ENCODE measurements at places on chromosomes 5 and 9. TPM values are rescaled to one million over a fixed set of nuclear protein-coding genes. Genes with fewer than 3 reads are reported as not detected.

GRCh38 chr9:20898885-20899554 lies 132.4 kb downstream of the HACD4 start:
- no peaks in the 10 kb centered on the region for H3K36me3 ChIP-seq
- no peak for DNase-seq
- no peak overlapping the region for H3K27ac ChIP-seq
- H3K27me3 ChIP-seq = no peaks in the 10 kb centered on the region
- H3K4me1 ChIP-seq = no peaks in the 10 kb centered on the region

DNA sequence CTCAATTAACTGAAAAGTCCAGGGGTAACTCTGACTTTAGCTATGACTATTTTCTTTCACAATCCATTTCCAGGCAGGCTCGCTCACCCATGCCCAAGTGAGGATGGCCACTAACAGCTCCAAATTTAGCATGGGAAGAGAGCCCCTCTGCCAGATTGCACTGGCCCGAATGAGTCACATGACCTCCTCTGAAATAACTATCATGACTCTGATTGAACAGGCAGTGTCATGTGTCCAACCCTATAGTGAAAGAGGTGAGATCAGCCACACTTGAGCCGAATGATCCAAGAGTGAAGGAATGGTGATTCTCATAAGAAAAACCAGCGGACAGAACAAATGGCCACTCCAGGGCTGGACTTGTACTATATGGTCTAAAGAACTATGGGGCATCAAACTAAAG lies 242.3 kb downstream of the NSG2 start:
- H3K27me3 ChIP-seq = peaks cover 5% of the 10 kb centered on the region
- no peaks in the 10 kb centered on the region for H3K4me1 ChIP-seq
- H3K4me3 ChIP-seq = no peak overlapping the region
- H3K36me3 ChIP-seq = no peaks in the 10 kb centered on the region
- no peak for DNase-seq
- no peak overlapping the region for H3K27ac ChIP-seq

DNA sequence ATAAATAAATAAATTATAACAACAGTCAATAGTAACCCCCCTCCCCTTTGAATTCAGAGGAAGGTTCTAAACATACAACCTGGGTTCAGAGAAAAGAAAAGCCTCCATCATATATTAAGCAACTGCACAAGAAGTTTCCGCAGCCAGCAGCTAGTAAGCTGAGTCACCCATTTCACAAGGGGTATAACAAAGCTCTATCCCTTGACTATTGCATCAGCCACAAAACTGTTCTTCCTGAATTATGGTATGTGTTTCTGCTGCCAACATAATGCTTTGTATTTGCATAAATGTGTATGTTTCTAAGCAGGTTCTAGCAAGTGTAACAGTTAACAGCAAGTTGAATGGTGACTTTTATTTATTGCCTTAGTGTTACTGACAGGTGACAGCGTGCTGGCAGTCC lies 6.8 kb upstream of the CEP120 start:
- no peak for DNase-seq
- peak overlapping the region; percentile 72 for H3K27ac ChIP-seq
- peaks cover 17% of the 10 kb centered on the region for H3K4me1 ChIP-seq
- H3K27me3 ChIP-seq = no peaks in the 10 kb centered on the region

DNA sequence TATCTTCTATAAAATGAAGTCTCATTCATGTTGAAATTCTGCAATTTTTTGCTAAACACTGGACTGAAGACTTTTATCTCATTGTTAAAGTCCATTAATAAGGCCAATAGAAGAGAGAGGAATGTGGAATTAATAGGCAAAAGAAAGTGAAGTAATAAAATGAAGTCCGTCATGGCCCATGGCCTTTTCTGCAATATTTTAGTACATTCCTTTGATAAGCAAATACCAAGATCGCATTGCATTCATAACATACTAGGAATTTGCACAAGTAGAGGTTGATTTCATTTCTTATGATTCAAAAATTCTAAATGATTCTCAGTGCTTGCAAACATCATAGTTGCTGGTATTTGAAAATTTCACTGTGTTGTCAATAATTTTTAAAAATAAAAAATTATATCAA lies 664.0 kb downstream of the NR2F1-AS1 start:
- H3K27ac ChIP-seq = no peak overlapping the region
- no peak for DNase-seq
- H3K4me1 ChIP-seq = no peaks in the 10 kb centered on the region
- no peak overlapping the region for H3K4me3 ChIP-seq
- no peaks in the 10 kb centered on the region for H3K27me3 ChIP-seq

GRCh38 chr5:59955241-59955640 lies 61.7 kb upstream of the PDE4D start:
- H3K4me3 ChIP-seq = no peak overlapping the region
- no peaks in the 10 kb centered on the region for H3K4me1 ChIP-seq
- no peaks in the 10 kb centered on the region for H3K27me3 ChIP-seq
- DNase-seq = no peak

- no peak for DNase-seq
- peaks cover 7% of the 10 kb centered on the region for H3K4me1 ChIP-seq
- H3K4me3 ChIP-seq = no peak overlapping the region
- no peaks in the 10 kb centered on the region for H3K27me3 ChIP-seq
- H3K36me3 ChIP-seq = no peaks in the 10 kb centered on the region
These were observed 61.3 kb upstream of the MOCS2 start for GRCh38 chr5:53170746-53171349.

- no peak overlapping the region for H3K27ac ChIP-seq
- H3K36me3 ChIP-seq = no peaks in the 10 kb centered on the region
- no peaks in the 10 kb centered on the region for H3K27me3 ChIP-seq
- H3K4me3 ChIP-seq = no peak overlapping the region
These were observed 236.1 kb downstream of the DNAH5 start for GRCh38 chr5:13708432-13708831.

- no peaks in the 10 kb centered on the region for H3K27me3 ChIP-seq
- DNase-seq = no peak
- no peak overlapping the region for H3K4me3 ChIP-seq
- H3K36me3 ChIP-seq = no peaks in the 10 kb centered on the region
These were observed 7.7 kb upstream of the CEP72 start for GRCh38 chr5:604391-604831.

GRCh38 chr5:149839761-149840160 lies 104.8 kb downstream of the PDE6A start:
- no peaks in the 10 kb centered on the region for H3K4me1 ChIP-seq
- H3K4me3 ChIP-seq = no peak overlapping the region
- no peak overlapping the region for H3K27ac ChIP-seq

DNA sequence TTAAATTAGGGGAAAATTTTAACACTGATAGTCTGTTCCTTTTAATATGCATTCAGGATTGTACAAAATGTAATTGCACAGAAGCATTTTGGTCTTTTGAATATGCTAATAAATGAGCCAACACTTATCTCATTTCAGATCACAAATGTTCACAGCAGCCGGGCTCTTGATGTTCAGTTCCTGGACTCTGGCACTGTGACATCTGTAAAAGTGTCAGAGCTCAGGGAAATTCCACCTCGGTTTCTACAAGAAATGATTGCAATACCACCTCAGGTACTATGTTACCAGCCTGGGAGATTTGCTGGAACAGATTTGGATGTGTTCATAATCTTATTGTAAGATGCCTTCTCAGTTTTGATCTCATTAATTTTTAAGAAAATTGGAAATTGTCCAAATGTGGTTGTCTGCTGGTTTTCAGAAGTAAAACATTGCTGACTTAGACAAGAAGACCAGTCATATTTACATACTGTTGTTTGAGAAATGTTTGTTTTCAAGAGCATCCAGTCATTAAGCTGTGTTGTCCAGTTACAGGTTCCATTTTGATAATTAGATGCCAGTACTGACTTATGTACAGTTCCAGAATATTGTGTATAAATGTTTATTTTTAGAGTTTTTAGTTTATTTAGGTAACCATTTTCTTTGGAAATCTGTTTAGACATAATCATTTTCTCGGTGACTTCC lies 23.0 kb upstream of the TMOD1 start:
- no peak overlapping the region for H3K4me3 ChIP-seq
- no peak for DNase-seq
- no peaks in the 10 kb centered on the region for H3K36me3 ChIP-seq
- H3K27ac ChIP-seq = peak overlapping the region; percentile 57

DNA sequence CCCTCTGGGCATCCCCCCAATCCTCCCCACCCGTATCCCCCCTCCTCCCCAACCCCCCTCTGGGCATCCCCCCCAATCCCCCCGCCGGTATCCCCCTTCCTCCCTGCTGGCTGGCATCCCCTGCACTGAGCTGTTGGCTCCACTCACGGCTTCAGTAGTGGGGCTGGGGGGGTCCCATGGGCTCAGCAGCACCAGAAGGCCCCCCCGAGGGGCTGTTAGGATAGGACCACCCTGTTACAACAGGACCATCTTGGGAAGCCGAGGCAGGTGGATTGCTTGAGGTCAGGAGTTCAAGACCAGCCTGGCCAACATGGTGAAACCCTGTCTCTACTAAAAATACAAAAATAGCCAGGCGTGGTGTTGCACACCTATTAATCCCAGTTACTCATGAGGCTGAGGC lies 42.4 kb downstream of the EXD3 start:
- no peak overlapping the region for H3K27ac ChIP-seq
- H3K4me1 ChIP-seq = no peaks in the 10 kb centered on the region
- H3K4me3 ChIP-seq = no peak overlapping the region
- H3K36me3 ChIP-seq = no peaks in the 10 kb centered on the region
- no peak for DNase-seq

DNA sequence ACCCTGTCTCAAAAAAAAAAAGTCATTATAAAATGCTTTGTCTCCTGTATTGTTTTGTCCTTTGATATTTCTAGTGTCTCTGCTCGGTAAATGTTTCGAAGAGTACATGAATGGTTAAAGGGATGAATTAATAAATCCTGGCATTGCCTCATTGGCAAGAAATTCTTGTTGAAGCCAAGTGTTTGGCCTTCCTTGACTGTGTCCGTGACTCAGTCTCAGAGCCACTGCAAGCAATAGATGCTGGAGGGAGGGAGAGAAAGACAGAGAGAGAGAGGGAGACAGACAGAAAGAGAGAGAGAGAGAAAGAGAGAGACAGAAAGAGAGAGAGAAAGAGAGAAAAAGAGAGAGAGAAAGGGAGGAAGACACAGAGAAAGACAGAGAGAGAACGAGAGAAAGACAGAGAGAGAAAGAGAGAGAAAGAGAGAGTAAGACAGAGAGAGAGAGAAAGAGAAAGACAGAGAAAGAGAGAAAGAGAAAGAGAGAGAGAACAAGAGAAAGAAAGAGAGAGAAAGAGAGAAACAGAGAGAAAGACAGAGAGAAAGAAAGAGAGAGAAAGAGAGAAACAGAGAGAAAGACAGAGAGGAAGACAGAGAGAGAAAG lies 72.5 kb upstream of the RXRA start:
- H3K27me3 ChIP-seq = no peaks in the 10 kb centered on the region
- no peak for DNase-seq
- no peak overlapping the region for H3K4me3 ChIP-seq
- peaks cover 9% of the 10 kb centered on the region for H3K4me1 ChIP-seq

DNA sequence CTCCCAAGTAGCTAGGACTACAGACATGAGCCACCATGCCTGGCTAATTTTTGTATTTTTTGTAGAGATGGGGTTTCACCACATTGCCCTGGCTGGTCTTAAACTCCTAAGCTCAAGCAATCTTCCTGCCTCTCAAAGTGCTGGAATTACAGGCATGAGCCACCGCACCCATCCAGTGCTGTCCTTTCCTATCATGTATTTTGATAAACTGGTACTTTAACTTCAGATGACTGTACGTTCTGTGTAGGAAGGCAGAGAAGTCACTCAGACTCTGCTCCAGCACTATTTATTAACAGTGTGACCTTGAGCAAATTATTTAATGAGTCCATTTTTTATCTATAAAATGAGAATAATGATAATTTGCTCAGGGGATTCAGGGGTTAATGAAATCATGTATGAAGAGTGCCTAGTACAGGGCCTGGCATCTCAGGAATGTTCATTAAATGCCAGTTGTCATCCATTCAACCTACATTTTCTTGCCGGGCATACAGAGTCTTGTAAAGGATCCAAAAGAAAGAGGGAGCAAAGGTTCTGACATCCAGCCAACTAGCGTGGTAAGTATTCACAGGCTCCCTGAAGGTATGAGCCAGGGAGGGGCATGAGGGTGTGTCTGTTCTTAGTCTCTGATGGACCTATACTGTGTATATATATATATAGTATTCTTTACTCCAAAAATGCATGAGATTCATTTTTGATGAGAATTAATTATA lies 201.9 kb downstream of the PBX3 start:
- H3K4me3 ChIP-seq = no peak overlapping the region
- H3K36me3 ChIP-seq = no peaks in the 10 kb centered on the region

DNA sequence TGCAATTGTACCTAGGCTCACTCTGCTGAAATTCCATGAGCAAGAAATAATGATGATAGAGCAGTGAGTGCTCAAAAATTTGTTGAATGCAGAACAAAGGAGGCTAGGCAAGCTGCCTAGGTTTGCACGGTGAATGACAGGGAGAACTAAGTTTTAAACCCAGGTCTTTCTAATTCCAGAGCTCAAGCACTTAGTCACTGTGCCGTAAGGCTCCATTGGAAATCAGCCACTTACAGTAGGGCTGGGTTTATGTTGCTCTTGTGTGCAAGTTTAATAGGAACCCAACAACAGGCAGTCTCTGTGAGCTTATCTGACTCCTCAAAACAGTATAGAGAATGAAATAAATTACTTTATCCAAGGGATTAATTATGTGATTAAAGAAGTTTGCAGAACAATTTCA lies 147.0 kb downstream of the CSNK1G3 start:
- no peaks in the 10 kb centered on the region for H3K27me3 ChIP-seq
- no peaks in the 10 kb centered on the region for H3K36me3 ChIP-seq
- no peaks in the 10 kb centered on the region for H3K4me1 ChIP-seq
- no peak overlapping the region for H3K4me3 ChIP-seq

- no peak overlapping the region for H3K27ac ChIP-seq
- no peak for DNase-seq
- H3K4me1 ChIP-seq = peaks cover 2% of the 10 kb centered on the region
- no peaks in the 10 kb centered on the region for H3K36me3 ChIP-seq
- no peaks in the 10 kb centered on the region for H3K27me3 ChIP-seq
These were observed 192.9 kb downstream of the RAB3C start for GRCh38 chr5:58775701-58776262.

GRCh38 chr5:83142526-83142925 lies 65.2 kb downstream of the XRCC4 start:
- no peak overlapping the region for H3K27ac ChIP-seq
- H3K4me3 ChIP-seq = no peak overlapping the region
- H3K4me1 ChIP-seq = no peaks in the 10 kb centered on the region
- no peaks in the 10 kb centered on the region for H3K36me3 ChIP-seq

DNA sequence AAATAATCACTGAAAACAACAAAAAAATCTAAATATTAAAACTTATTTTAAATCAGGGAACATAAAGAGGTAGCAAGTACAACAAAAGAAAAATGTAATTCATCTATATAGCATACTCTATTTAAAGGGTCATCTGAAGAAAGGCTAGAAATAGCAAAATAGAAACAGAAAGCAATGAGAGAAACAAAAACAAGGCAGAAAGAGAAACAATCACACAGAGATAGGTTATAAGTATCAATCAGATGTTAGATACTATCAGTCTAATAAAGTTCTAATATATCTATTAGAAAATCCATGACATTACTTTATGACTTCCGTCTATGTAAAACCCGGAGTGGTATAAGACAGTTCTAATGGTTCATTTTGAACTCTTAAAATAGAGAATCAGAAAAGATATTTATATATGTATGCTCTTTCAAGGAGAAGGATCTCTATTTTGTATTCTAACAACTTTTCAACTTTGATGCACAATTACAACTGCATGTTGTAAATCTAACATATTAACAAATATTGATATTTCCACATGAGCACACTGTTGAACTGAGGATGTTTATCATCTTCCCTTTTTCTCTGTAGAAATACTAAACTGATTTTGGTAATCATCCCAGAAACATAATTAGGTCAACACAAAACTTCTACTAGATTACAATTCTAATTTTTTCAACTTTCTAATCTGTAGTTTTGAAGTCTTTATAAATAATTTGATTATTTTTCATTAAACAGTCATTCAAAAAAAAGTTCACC lies 15.8 kb downstream of the RICTOR start:
- no peaks in the 10 kb centered on the region for H3K36me3 ChIP-seq
- DNase-seq = no peak
- H3K27me3 ChIP-seq = no peaks in the 10 kb centered on the region
- peak overlapping the region; percentile 42 for H3K27ac ChIP-seq

The CDO1 gene
- 106 TPM for polyA plus RNA-seq

The NFIB gene
- polyA plus RNA-seq = 11.7 TPM

The CREBRF gene
- polyA plus RNA-seq = 5.1 TPM

Data from liver (tissue), 10 donors.